ENCODE measurements at places on chromosomes 6 and 20. TPM values are rescaled to one million over a fixed set of nuclear protein-coding genes. Genes with fewer than 3 reads are reported as not detected.

The MAP7 gene
- not detected for total RNA-seq

The PTPRT gene
- total RNA-seq = not detected

The TRAPPC3L gene
- total RNA-seq = not detected

The TCP11 gene
- not detected for total RNA-seq

The FAM162B gene
- 1.2 TPM for total RNA-seq

The SYCP2 gene
- total RNA-seq = 0.47 TPM

The TINAG gene
- total RNA-seq = not detected

The GJA10 gene
- total RNA-seq = not detected

The CYP39A1 gene
- total RNA-seq = 1.6 TPM

All from pericardium fibroblast (primary cell).